Left colon (tissue), 2 donors: ENCODE measurements at places on chromosomes 6 and 20. TPM values are rescaled to one million over a fixed set of nuclear protein-coding genes. Genes with fewer than 3 reads are reported as not detected.

PKHD1 gene
- 0.20 TPM for total RNA-seq

CYP39A1 gene
- 3.0 TPM for total RNA-seq

ACSS1 gene
- total RNA-seq, result 37.8 TPM

IPCEF1 gene
- 1.2 TPM for total RNA-seq

KIFC1 gene
- total RNA-seq, result 14.7 TPM

FITM2 gene
- total RNA-seq, result 10.2 TPM

C20orf96 gene
- total RNA-seq, result 13.1 TPM

SMLR1 gene
- total RNA-seq, result not detected

RPS21 gene
- 1,291 TPM for total RNA-seq

- no peak for DNase-seq
Observed at GRCh38 chr6:25640891-25641290, 11.1 kb upstream of the SCGN start.

- no peak for DNase-seq
Observed at GRCh38 chr6:50249493-50249892, 199.8 kb upstream of the DEFB112 start.

DNA sequence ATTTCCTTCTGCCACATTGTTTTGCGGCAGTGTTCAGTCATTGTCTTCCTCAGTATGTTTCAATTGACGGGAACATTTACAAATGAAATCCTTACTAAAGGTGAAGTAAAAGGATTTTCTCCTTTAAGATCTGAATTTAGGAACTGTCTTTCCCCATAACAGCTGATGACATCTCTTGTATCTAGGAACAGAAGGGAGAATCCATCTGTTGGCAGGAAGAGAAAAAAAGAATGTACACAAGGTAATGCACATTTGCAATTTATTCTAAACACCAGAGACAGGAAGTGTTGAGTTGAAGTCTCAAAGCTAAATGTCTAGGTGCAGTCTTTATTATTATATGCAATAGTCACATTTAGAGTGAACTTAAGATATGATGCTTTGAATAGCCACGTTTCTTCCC is 334.5 kb downstream of the HDGFL1 start:
- no peak for DNase-seq

- no peak for DNase-seq
Observed at GRCh38 chr20:2624190-2624589, 28.2 kb upstream of the NOP56 start.

DNA sequence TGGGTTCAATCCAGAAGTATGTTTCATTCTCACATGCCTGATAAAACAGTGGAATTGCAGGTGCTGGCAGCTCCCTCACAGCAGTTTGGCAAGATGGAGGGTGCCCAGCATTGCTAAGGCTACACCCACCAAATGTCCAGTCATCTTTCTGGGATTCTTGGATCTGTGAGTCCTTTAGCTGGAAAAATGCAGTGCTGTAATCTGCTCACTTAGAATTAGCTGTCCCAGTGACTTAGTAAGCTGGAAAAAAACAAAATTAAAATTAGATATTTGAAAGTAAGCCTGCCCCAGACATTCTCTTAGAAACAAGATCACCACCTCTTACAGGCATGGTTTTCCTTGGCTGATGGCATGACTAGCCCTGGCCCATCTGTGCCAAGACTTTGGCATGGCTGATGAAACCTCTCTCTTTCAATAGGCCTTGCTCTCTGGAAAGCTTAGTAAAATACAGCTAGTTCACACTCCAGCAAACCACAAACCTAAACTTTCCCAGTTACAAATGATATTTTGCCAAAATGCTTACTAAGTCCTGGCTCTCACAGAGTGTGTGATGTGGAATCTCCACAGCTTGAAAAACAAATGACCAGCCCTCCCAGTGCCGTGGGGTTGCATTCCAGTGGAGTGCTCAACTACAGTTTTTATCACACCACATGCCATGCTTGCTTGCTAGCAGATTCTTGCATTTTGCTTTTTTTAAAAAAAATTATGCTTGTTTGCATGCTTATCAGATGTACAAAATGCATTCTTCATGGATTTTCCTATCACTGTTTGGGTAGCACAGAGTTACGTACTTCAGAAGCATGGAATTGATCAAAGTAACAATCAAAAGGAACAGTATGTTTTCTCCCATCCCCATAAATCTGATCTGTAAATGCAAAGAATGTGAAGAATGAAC is 261.5 kb downstream of the EYA4 start:
- DNase-seq, result no peak

DNA sequence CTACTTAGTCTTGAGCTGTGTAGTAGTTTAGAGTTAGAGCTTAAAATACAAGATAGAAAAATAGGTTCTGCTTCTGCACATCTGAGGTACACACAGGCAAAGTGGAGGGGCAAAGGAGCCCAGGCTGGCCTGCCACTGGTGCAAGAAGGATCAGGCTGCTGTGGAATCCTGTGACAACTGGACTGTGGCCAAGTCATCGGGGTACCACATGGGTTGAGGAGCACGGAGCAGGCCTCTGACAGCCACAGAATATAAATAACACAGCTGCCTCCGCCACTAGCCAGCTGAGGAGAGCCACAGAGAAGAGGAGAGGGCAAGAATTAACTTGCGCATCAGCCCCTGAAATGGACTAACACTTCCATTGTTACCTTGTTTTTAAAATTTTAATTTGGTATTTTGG is 206.0 kb upstream of the MARCKS start:
- DNase-seq, result peak; percentile 38

DNA sequence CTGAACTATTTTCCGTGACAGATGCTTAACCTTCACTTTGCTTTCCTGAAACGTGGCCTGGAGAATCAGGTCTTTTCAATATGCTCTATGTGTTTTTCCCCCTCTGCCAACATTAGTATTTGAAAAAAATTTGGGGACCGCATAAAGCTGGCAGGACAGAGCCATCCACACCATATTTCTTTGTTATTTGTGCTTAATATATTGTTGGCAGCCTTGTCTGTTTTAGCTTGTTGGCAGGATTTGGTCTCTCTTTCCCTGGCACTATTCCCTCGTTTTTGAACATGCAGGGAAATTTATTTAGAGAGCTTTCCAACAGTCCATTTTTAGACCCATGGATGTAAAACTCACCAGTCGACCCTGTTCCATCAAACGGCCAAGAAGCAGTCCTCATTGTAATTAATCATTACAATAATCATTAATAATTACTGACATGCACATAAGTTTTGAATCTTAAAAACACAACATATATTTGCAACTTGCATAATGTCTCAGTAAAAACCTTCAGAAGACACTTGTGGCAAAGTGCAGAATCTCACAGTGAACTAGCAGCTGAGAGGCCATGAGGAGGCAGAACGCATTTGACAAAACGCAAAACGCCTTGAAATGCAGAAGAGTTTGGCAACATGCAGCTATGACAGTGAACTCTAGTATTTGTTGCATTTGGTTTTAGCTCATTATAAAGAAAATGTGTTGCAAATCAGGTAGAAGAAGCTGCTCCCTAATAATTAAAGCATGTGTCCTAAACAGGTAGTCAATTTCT is 514.2 kb downstream of the C6orf118 start:
- no peak for DNase-seq

GRCh38 chr6:25655723-25656122 is 3.7 kb downstream of the SCGN start:
- DNase-seq, result no peak

GRCh38 chr6:34073540-34073939 is 72.3 kb downstream of the GRM4 start:
- DNase-seq, result no peak

GRCh38 chr20:13349235-13349604 is 128.1 kb downstream of the ISM1 start:
- no peak for DNase-seq

DNA sequence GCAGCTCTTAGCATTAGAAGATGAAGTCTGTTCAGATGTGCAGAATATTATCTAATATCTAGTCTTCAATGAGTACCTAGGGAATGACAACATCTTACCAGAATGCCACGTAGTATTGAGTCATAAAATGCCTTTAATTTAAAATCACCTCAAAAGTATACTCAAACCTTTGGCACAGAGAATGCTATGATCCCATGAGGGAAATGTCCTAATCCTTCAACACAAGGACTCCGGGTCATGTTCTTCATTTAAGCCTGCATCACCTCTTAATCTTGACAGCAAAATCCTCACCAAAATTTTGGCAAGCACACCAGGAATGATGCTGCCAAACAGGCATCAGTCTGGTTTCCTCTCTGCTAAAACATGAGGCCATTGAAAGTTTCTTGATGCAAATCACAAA is 23.6 kb upstream of the MARCKS start:
- no peak for DNase-seq

DNA sequence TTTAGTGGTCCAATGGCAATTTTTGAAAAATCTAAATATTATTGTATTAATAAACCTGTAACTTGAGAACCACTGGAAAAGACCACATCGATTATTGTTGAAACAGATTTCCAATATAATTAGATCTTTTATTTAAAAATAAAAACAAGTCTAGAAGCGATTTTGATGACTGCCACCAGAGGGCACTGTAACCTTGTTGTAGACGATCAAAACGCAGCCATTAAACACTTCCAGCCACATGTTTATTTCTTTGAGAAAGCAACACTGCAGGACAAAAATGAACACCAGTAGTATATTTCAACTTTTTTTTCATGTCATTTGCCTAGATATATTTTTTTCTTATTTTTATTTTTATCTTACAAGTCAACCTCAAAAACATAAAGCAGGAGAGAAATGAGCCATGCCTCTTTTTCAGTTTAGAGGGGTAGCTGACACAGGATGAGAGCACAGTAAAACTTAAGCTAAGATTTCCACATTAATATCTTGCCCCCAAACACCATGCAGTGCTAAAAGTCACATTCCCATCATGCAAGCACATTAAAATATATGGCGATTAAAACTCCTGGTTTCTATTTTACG is 115.4 kb downstream of the OPRM1 start:
- no peak for DNase-seq

DNA sequence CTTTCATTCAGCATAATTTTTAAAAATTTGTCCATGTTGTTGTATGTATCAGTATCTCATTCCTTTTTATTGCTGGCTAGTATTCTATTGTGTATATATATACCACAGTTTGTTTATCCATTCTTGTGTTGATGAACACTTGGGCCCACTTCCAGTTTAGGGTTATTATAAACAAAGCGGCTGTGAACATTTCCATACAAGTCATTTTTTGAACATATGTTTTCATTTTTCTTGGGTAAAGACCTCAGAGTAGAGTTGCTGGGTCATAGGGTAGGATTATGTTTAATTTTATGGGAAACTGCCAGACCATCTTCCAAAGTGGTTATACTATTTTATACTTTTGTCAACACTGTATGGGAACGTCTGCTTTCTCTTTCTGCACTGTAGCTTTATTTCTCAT is 55.3 kb downstream of the RBM24 start:
- DNase-seq, result no peak

GRCh38 chr6:88982720-88983119 is 19.3 kb upstream of the RNGTT start:
- no peak for DNase-seq

DNA sequence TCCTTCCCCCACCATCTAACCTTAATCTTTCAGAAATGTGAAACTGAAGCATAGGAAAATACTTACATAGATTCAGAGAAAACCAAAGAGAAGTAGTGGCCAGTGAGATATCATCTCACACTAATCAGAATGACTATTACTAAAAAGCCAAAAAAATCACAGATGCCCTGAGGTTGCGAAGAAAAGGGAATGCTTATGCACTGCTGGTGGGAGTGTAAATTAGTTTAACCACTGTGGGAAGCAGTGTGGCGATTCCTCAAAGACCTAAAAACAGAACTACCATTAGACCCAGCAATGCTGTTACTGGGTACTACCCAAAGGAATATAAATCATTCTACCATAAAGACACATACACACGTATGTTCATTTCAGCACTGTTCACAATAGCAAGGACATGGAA is 9.2 kb upstream of the PREX1 start:
- DNase-seq, result no peak

- DNase-seq, result no peak
Observed at GRCh38 chr6:157265186-157265585, 58.1 kb downstream of the TMEM242 start.

GRCh38 chr6:14726816-14727493 is 518.9 kb upstream of the JARID2 start:
- DNase-seq, result no peak

GRCh38 chr6:101517632-101518031 is 124.1 kb downstream of the GRIK2 start:
- no peak for DNase-seq

- no peak for DNase-seq
Observed at GRCh38 chr6:15368186-15368585, 122.3 kb downstream of the JARID2 start.

DNA sequence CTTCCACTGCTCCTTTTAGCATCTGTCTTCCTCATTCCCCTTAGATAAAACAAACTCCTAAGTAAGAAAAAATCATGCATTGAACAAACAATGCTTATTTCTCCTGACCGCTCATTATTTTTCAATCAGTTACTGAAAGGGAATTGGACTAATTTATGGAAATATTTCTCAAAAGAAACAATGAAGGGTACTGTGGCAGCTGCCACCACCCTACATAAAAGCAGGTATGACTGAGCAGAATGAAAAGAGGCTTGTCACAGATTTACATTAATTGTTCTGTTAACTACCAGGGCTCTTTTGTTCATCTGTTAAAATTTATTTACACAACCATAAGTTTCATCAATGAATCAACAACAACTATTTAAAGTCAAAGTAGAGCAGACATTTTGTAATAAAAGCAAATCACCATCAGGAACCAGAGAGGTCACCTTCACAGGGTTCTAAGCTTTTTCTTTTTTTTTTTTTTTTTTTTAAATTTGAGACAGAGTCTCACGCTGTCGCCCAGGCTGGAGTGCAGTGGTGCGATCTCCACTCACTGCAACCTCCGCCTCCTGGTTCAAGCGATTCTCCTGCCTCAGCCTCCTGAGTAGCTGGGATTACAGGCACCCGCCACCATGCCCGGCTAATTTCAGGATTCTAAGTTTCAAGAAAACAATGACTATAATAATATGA is 204.0 kb downstream of the PTPRK start:
- no peak for DNase-seq
